ENCODE measurements at places on chromosomes 3 and 15. TPM values are rescaled to one million over a fixed set of nuclear protein-coding genes. Genes with fewer than 3 reads are reported as not detected.

Gene GATM
- total RNA-seq, result 36.0 TPM

Gene LRRC15
- total RNA-seq, result 0.08 TPM

Gene ISLR2
- 2.6 TPM for total RNA-seq

Gene ZKSCAN7
- total RNA-seq, result 3.4 TPM

Gene MRAS
- total RNA-seq, result 174 TPM

Gene CACNA2D3
- total RNA-seq, result 17.2 TPM

Gene SLC22A13
- not detected for total RNA-seq

Gene LNP1
- total RNA-seq, result 5.4 TPM

Gene CHRNA7
- not detected for total RNA-seq

Gene SLC6A1
- 1.3 TPM for total RNA-seq

Gene TMEM45A
- total RNA-seq, result 13.5 TPM

Gene RASGRF1
- total RNA-seq, result 1.0 TPM

Gene MYEF2
- total RNA-seq, result 11.1 TPM

Gene PARP9
- 14.5 TPM for total RNA-seq

Gene ITGA11
- total RNA-seq, result 12.6 TPM

Gene HES1
- total RNA-seq, result 32.1 TPM

Gene VEPH1
- 0.48 TPM for total RNA-seq

Gene ARL6
- total RNA-seq, result 3.5 TPM

Gene CYP8B1
- not detected for total RNA-seq

Gene PRRT3
- total RNA-seq, result 1.9 TPM

Gene CFAP20DC
- total RNA-seq, result not detected

Gene SENP5
- 22.1 TPM for total RNA-seq

Gene CLDN16
- 0.16 TPM for total RNA-seq

Gene ZIC4
- not detected for total RNA-seq

Gene USP50
- total RNA-seq, result not detected

Gene GOLGA6L7
- not detected for total RNA-seq

Gene C3orf49
- not detected for total RNA-seq

Gene FOXL2
- not detected for total RNA-seq

Gene PCOLCE2
- total RNA-seq, result 148 TPM

Gene P2RY13
- total RNA-seq, result 0.41 TPM

Gene GOLGA8R
- total RNA-seq, result 2.6 TPM

Gene CCR8
- not detected for total RNA-seq

Gene ACTRT3
- 0.30 TPM for total RNA-seq

Gene AMIGO3
- 1.1 TPM for total RNA-seq

Gene IQCH
- total RNA-seq, result 0.83 TPM

Gene CHRNA5
- 0.22 TPM for total RNA-seq

Gene PLD1
- 64.5 TPM for total RNA-seq

Gene ISG20
- 11.1 TPM for total RNA-seq

Gene MCF2L2
- not detected for total RNA-seq

Gene STARD5
- 2.2 TPM for total RNA-seq

Gene FGD5
- 9.6 TPM for total RNA-seq

Gene FES
- total RNA-seq, result 9.3 TPM

Gene LRTM1
- total RNA-seq, result not detected

Gene GLDN
- 9.4 TPM for total RNA-seq

Gene GOLGA6L4
- total RNA-seq, result 0.94 TPM

Gene LYZL4
- total RNA-seq, result not detected

Gene ALDH1L1
- 24.0 TPM for total RNA-seq

Gene PYGO1
- 4.3 TPM for total RNA-seq

Gene SEMA3G
- 11.8 TPM for total RNA-seq

Gene CELSR3
- total RNA-seq, result 0.59 TPM

Gene CADM2
- total RNA-seq, result 9.5 TPM

Gene OR4F15
- not detected for total RNA-seq

Gene ASB14
- 2.5 TPM for total RNA-seq

Gene FBN1
- total RNA-seq, result 57.1 TPM

Gene EOMES
- total RNA-seq, result not detected

Gene FBXW12
- total RNA-seq, result not detected

Gene IGDCC3
- not detected for total RNA-seq

Gene GCNT3
- total RNA-seq, result not detected

Gene SUMF1
- total RNA-seq, result 12.1 TPM
